NCI-H446 (cell line): ENCODE measurements at places on chromosomes 12 and 14.

- no peak for DNase-seq
Observed at GRCh38 chr14:22296722-22297121, 292.3 kb downstream of the DAD1 start.

DNA sequence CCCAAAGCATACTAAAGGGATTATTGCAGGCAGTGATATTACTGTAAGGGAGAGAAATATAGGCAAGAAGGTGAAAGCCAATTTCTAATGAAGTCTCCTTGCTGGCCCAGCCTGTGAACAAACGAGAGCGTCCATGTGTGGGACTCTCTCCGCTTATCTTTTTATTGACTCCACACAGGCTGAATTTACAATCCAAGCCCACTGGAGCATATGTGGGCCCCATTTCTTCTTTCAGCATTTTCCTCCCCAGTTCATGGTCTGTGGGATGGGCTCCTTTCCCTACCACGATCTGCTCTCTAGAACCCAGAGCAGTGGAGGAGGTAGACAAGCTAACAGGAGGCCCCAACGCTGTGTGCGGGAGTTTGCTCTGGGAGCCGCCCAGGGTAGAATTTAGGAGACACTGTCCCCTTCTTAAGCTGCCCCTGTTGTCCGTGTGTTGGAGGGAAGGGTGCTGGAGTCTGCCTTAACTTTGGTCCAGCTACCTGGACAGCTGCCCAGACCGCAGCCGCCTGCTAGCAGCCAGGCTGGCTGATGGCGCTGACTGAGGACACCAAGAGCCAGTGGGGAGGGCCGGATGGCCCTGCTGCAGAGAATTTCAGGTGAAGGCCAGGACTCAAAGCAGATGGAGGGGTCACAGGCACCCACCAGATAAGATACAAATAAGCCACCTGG lies 3.2 kb upstream of the HOXC11 start:
- no peak for DNase-seq

- DNase-seq: no peak
Observed at GRCh38 chr14:21026988-21027315, 2.1 kb upstream of the NDRG2 start.

GRCh38 chr12:94149119-94149780 lies 873 bp downstream of the PLXNC1 start:
- DNase-seq: no peak

- no peak for DNase-seq
Observed at GRCh38 chr12:66032739-66033138, 97.8 kb downstream of the LLPH start.

- DNase-seq: no peak
Observed at GRCh38 chr14:30482276-30482675, 76.7 kb upstream of the G2E3 start.

DNA sequence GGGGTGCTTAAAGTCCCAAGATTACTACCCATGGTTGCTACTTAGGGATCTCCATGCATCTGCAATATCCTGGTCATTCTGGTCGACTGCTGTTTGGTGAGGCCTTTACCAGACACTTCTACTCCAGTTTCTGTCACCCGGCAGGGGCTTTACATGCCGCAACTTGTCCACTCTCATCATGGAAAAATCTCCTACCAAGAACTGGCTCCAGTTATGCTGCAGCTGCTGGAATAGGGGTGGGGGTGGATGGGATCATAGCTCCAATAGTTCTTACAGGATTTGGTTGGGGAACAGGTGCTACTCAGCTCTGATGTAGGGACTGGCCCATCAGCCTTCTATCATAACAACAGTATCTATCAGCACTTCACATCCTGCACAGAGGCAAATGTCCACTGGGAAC lies 51.6 kb downstream of the SPTB start:
- no peak for DNase-seq

DNA sequence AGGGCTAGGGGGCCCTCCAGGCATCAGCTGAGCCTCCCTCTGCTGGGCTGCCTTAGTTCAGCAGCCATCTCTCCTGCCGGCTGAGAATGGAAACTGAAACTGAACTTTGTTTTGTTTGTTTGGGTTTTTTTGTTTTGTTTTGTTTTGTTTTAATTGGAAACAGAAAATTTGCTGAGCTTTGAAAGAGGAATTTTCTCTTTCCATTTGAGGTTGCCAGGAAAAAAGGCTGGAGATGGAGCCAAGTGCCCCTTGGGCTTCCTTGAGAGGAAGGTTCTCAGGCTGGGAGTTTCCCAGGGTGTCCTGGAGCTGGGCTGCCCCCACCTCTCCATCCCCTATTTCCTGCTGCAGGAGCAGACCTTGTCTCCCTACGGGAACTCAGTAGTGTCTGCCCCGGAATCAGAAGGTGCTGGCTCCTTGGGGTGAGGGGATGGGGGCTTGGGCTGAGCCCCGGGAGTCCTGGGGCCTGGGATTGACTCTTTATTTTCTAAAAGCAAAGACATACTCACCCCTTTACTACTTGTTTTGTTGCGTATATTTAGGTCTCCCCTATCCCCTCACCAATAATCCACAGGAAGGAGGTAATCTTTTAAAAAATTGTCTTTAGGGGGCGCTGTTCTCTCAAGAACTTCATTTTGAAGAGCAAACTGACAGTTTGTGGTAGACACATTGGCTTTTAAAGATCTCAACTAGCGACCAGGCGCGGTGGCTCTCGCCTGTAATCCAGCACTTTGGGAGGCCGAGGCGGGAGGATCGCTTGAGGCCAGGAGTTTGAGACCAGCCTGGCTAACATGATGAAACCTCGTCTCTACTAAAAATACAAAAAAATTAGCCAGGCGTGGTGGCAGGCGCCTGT lies 21.3 kb upstream of the OASL start:
- peak; percentile 5 for DNase-seq

- no peak for DNase-seq
Observed at GRCh38 chr14:32984241-32984930, 45.7 kb downstream of the NPAS3 start.

DNA sequence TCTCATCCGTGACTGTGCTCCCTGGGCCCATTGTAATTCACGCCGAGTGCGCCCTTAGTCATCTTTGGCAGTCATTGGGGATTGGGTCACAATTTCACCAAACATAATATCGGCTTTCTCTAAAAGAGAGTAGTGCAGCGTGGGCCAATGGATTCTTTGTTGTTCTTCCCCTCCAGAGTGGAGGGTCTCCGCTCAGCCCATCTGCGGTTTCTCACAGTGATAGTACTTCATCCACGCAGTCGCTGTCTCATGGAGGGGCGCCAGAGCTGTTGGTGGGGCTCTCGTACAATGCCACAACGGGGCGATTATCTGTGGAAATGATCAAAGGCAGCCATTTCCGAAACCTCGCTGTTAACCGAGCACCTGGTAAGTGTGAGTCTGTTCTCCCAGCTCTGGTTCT lies 321.8 kb downstream of the SNAPC1 start:
- DNase-seq: no peak

DNA sequence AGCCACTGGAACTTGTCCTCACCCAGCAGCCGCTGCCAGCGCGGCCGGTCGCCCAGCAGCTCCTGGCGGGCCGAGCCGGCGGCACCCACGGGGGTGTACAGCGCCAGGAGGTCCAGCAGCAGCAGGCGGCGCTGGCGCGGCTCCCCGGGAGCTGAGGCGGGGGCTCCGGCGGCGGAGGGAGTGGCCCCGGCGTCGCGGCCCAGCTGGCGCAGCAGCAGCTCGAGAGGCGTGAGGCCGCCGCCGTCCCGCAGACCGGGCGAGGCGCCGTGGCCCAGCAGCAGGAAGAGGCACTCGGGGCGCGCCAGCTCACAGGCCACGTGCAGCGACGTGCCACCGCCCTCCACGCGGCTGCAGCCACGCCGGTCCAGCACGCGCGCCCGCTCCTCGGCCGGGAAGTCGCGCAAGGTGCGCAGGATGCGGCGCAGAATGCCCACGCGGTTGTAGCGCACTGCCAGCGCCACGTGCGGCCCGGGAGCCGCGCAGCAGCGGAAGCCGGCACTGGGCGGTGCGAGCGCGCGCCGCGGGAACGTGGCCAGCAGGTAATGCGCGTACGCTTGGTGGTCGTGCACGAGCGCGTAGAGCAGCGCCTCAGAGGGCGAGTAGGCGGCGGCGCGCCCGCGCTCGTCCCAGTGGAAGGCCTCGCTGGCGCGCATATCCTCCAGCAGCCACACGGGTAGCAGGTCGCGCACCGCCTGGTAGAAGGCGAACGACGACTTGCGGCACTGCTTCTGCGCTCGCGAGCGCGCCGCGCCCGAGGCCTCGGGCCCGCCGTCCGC lies 2.3 kb downstream of the ANKRD9 start:
- no peak for DNase-seq

DNA sequence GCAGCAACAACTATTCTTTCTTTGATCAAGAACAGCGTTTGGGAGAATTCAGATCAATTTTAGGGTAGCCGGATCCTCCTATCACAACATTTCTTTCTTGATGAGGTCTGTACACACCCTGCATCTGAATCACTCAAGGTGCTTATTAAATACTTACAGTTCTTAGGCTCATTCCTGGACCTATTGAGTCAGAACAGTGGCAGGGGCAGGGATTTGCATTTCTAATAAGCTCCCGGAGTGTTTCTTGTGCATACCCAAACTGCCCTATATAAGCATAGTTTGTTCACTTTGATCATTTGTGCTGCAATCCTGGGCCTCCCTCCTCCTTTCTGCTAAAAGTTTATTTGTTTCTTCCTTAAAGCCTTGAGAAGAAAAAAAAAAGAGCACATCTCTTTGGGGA lies 80.5 kb upstream of the RPH3A start:
- DNase-seq: no peak

- no peak for DNase-seq
Observed at GRCh38 chr12:131862600-131862993, 31.8 kb upstream of the ULK1 start.

DNA sequence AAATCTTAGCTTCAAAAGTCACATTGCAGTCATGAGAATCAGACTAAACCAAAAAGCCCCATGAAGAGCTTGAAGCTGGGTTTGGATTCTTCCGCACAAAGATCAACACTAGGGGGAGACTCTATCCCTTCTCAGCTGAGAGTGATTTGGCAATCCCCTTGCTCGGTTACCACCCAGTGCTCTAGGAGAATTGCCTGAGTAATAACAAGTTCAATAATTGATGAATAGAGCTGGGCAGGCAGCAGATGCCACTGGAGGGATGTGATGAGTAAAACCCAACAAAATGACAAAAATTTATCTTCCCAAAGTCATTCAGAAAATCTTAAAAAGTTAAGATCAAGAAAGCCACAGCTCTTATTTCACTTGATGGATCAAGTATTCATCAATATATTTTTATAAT lies 185.6 kb upstream of the ARID2 start:
- DNase-seq: peak; percentile 77

- peak; percentile 17 for DNase-seq
Observed at GRCh38 chr12:118714051-118714460, 267.3 kb upstream of the SRRM4 start.
